Vagina (tissue), 2 donors: ENCODE measurements at places on chromosomes 5 and 9.

- DNase-seq: no peak
Observed at GRCh38 chr5:79301046-79301712, 65.2 kb downstream of the JMY start.

DNA sequence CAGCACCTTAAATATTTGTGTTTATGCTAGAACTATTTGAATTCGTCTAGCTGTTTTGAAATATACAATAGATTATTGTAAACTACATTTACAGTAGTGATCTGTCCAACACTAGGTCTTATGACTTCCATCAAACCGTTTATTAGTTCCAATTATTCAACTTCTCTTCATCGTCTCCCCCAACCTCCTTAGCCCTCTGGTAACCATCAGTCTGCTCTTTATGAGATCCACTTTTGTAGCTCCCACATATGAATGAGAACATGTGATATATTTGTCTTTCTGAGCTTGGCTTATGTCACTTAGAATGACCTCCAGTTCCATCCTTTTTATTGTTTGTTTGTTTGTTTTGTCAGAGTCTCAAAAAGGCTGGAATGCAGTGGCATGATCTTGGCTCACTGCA, 11.8 kb downstream of the DMXL1 start:
- no peak for DNase-seq

GRCh38 chr5:128491291-128491690, 46.8 kb downstream of the FBN2 start:
- DNase-seq: no peak

- DNase-seq: no peak
Observed at GRCh38 chr9:91867740-91868139, 82.3 kb downstream of the ROR2 start.

GRCh38 chr5:43281840-43282658, 31.2 kb downstream of the HMGCS1 start:
- no peak for DNase-seq

GRCh38 chr5:148372893-148373292, 10.9 kb upstream of the FBXO38 start:
- DNase-seq: no peak

- no peak for DNase-seq
Observed at GRCh38 chr9:112286926-112287325, 46.5 kb downstream of the PTBP3 start.

- no peak for DNase-seq
Observed at GRCh38 chr5:115170929-115171510, 1.3 kb upstream of the TRIM36 start.

DNA sequence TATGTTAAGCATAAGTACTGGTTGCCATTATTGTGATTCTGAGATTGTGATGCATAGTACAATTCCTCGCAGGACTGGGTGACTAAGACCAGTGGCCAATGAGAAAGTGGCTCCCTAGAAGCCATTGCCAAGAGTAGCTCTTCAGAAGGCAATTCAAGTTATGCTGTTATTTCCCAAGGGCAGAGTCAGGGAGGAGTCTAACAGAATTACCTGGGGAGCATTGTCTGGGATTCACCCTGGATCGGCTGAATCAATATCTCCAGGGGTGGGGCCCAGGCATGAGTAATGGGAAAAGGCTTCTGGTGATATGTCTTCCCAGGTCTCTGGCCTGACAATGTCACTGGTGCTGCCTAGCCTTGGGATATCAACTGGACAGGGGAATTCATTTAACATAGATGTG, 10.9 kb upstream of the ARHGEF28 start:
- no peak for DNase-seq

- no peak for DNase-seq
Observed at GRCh38 chr5:115580941-115581340, 21.3 kb downstream of the TICAM2 start.

GRCh38 chr9:4430432-4431261, 59.6 kb upstream of the SLC1A1 start:
- DNase-seq: no peak

DNA sequence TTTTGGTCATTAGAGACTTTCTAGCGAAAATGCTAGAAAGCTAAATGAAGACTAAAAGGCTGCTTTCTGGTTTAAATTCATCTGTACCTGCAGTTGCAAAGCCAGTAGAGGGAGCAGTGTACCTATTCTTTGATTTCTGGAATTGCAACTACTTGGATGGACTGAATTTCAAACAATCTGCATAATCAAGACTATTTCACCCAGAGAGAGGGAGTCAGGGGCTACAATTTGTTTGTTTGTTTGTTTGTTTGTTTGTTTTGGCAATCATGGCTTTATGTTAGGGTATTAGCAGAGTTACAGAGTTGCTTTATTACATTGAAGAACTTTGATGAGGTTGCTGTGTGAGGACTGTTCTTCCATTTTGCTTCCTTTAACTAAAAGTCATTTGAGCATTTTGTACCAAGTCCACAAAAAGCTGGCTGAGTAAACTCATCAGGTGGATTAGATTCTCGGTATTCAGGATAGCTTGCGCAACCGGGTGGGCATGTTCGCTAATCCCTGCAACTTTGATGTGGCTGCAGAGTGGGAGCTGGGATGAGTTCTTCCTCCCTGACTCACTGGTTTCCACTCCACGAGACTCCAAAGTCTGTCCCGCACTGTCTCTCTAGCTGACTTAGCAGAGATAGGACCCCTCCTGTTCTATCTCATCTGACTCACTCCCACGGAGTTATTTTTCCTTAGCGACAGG, 80.0 kb upstream of the TUT7 start:
- DNase-seq: peak; percentile 91

DNA sequence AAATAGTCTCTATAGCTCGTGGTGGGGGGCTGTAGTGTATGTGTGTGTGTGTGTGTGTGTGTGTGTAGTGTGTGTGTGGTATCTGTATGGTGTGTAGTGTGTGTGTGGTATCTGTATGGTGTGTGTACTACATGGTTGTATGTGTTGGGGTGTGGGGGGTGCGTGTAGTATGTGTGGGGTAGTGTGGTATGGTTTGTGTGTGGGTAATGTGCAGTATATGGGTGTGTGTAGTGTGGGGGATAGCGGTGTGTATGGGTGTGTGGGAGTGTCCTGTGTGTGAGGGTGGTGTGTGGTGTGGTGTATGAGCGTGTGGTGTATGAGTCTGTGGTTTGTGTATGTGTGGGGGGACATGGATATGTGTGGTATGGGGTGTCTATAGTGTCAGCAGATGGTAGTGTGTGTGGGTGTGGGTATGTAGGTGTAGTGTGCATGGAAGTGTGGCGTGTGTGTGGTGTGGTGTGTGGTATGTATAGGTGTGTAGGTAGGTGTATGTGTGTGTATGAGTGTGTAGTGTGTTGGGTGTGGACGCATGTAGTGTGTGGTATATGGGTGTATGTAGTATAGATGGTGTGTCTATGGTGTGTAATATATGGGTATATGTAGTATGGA, 145.8 kb upstream of the IQGAP2 start:
- DNase-seq: no peak

GRCh38 chr5:54440456-54440893, 15.0 kb upstream of the HSPB3 start:
- no peak for DNase-seq

GRCh38 chr5:172123269-172123692, 64.7 kb downstream of the STK10 start:
- no peak for DNase-seq

- no peak for DNase-seq
Observed at GRCh38 chr5:172473427-172473826, 19.1 kb upstream of the SH3PXD2B start.
